ENCODE measurements at places on chromosomes 11 and 22. TPM values are rescaled to one million over a fixed set of nuclear protein-coding genes. Genes with fewer than 3 reads are reported as not detected.

DNA sequence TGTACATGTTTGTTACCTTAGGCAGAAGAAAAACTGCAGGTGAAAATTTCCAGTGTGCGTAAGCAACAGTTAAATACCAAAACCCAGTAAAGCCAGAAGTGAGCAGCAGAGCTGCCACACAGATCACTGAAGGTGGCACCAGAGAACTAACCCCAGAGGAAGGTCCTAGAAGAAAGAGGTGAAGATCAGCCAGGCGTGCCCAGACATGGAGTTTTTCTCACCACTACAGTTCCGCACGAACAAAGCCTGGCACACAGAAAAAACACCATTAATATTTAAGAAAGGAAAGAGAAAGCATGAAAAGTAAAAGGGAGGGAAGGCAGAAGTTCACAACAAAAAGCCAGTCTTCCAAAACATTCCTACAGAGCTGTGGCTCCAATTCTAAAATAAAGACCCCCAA is 60.7 kb downstream of the STK33 start:
- no peak for DNase-seq
- H3K4me1 ChIP-seq: no peaks in the 10 kb centered on the region
- H3K27ac ChIP-seq: no peak overlapping the region
- peaks cover 2% of the 10 kb centered on the region for H3K27me3 ChIP-seq

- no peak overlapping the region for H3K27ac ChIP-seq
- no peak for DNase-seq
- H3K36me3 ChIP-seq: no peaks in the 10 kb centered on the region
- no peak overlapping the region for H3K4me3 ChIP-seq
Observed at GRCh38 chr22:29408940-29409339, 20.6 kb upstream of the AP1B1 start.

The MFRP gene
- not detected for total RNA-seq

The RASSF7 gene
- 20.3 TPM for total RNA-seq

- no peak overlapping the region for H3K4me3 ChIP-seq
- H3K36me3 ChIP-seq: no peaks in the 10 kb centered on the region
- DNase-seq: no peak
- H3K27me3 ChIP-seq: no peaks in the 10 kb centered on the region
Observed at GRCh38 chr11:133123796-133124195, 408.5 kb downstream of the OPCML start.

- H3K4me1 ChIP-seq: no peaks in the 10 kb centered on the region
- H3K4me3 ChIP-seq: no peak overlapping the region
- DNase-seq: no peak
- no peaks in the 10 kb centered on the region for H3K36me3 ChIP-seq
- no peak overlapping the region for H3K27ac ChIP-seq
Observed at GRCh38 chr22:43890901-43891331, 897 bp downstream of the PNPLA5 start.

DNA sequence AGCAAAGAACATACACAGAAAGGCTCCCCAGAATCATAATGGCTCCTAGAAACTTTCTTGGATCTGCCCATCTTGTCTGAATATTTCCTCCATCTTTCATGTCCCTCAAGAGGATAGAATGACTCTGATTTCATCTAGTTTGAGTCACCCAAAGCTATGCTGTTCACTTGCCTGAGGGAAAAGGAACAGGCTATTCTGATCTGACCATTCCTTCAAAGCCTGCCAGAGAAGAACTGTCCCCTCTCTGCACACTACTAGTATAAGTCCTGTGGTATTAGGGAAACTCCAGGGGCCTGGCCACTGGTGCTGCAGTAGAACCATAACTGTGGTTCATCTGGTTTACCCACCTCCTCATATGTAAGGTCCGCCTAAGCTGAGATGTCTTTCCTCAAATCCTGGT is 2.4 kb upstream of the PATE1 start:
- peaks cover 7% of the 10 kb centered on the region for H3K27me3 ChIP-seq
- no peaks in the 10 kb centered on the region for H3K36me3 ChIP-seq
- no peak overlapping the region for H3K4me3 ChIP-seq
- DNase-seq: no peak
- H3K27ac ChIP-seq: no peak overlapping the region
- no peaks in the 10 kb centered on the region for H3K4me1 ChIP-seq

DNA sequence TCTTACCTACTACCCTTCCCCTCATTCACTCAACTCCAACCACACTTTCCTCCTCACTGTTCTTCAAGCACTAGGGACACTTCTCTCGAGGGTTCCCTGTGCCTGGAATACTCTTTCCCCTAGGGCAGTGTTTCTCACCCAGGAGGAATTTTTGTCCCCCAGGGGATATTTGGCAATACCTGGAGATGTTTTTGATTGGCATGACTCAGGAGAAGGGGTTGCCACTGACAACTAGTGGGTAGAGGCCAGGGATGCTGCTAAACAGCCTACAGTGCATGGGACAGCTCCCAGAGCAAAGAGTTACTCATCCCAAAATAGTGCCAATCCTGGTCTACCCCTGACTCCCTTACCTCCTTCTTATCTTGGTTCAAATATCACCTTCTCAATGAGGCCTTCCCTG is 40.0 kb downstream of the BTG4 start:
- no peak for DNase-seq
- H3K36me3 ChIP-seq: no peaks in the 10 kb centered on the region
- H3K27ac ChIP-seq: no peak overlapping the region
- H3K4me1 ChIP-seq: peaks cover 5% of the 10 kb centered on the region
- no peak overlapping the region for H3K4me3 ChIP-seq

GRCh38 chr11:91871791-91872190 is 352.8 kb upstream of the FAT3 start:
- no peaks in the 10 kb centered on the region for H3K27me3 ChIP-seq
- H3K4me3 ChIP-seq: no peak overlapping the region
- no peaks in the 10 kb centered on the region for H3K4me1 ChIP-seq
- no peak overlapping the region for H3K27ac ChIP-seq
- no peak for DNase-seq
